Activated CD8-positive, alpha-beta memory T cell treated with anti-CD3 and anti-CD28 coated beads, Interleukin-2, amount 10 ng/mL, durations not matched to agents 7 days and 5 days (primary cell): ENCODE measurements at places on chromosomes 11 and 22. TPM values are rescaled to one million over a fixed set of nuclear protein-coding genes. Genes with fewer than 3 reads are reported as not detected.

The SLCO2B1 gene
- not detected for total RNA-seq

The UCP3 gene
- 3.3 TPM for total RNA-seq

The ZW10 gene
- total RNA-seq: 20.8 TPM

The SLC22A25 gene
- not detected for total RNA-seq

The MLC1 gene
- 1.9 TPM for total RNA-seq

The TREH gene
- total RNA-seq: not detected

The LINC01488 gene
- not detected for total RNA-seq

The MS4A6E gene
- not detected for total RNA-seq

The OR5B21 gene
- total RNA-seq: 0.96 TPM

The FIBIN gene
- total RNA-seq: not detected

The KCNJ1 gene
- not detected for total RNA-seq

The OR10D3 gene
- total RNA-seq: not detected

The CABP4 gene
- 3.4 TPM for total RNA-seq

The CCDC88B gene
- total RNA-seq: 164 TPM

The ZFPL1 gene
- 28.3 TPM for total RNA-seq

The CADM1 gene
- total RNA-seq: 1.2 TPM

The ELMOD1 gene
- total RNA-seq: not detected

The IL18 gene
- not detected for total RNA-seq
